ENCODE measurements at places on chromosomes 6 and 20.

GRCh38 chr20:30593572-30593971, 663.9 kb upstream of the DEFB115 start:
- no peak for DNase-seq

GRCh38 chr20:13028673-13029072, 19.9 kb downstream of the SPTLC3 start:
- DNase-seq, result no peak

DNA sequence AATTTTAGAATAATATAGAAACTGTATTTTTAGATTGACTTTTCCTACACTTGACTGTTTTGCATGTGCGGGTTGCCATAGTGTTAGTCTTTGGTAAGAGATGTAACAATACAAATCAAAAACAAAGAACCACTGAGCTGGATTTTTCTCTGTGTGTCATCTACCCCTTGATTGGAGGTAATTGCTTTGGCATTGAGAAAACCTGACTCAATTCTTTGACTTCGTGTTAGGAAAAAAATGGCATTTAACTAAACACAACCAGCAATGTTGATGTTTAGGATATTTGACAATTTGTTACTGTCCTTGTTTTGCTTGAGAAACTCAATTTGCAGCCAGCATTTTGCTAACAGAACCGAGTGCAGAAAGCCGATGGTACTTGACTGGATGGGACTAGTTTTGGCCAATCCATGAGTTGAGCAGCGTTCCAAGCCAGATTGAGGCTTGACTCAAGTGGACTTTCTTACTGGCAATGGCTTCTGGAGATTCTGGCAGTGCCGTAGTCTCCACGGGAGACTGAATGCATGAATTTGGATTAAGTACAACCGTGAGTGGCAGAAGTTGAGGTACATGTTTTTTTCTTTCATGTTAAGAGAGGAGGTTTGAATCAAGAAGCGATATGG, 17.1 kb downstream of the TPBG start:
- no peak for DNase-seq

DNA sequence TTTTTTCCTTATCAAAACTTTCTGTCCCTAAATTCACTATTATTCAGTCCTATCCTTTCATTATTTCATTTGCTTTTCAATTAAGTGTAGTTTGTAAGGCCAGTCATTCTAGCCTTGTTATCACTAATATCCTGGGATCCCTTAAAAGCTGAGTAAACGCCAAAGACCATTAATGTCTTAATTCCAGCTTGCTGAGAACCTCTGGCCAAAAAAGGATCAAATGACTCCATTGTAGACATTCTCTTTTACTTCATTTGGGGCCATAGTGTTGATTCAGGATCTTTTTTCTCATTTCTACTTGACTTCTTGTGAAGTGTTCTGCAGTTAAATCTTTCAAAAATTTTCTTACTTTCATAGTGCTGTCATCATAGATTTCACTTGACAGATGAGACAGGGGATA, 379.7 kb downstream of the LAMA2 start:
- no peak for DNase-seq

DNA sequence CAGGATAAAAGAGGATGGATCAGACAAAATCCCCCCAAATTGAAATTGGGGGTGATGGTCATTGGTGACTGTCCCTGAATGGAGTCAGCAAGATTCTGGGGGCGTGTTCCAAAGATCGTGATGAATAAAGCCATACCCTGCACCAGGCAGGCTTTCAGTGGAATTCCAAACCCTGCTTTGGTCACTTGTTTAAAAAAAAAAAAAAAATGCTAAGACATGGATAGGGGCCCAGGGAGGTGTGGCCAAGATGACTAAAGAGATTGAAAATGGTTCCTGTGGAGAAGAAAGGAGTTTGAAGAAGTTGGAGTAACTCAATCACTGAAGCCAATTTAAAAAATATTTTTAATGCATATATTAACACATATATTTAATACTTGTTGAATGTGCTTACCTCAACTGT, 161.4 kb upstream of the KCNG1 start:
- no peak for DNase-seq

DNA sequence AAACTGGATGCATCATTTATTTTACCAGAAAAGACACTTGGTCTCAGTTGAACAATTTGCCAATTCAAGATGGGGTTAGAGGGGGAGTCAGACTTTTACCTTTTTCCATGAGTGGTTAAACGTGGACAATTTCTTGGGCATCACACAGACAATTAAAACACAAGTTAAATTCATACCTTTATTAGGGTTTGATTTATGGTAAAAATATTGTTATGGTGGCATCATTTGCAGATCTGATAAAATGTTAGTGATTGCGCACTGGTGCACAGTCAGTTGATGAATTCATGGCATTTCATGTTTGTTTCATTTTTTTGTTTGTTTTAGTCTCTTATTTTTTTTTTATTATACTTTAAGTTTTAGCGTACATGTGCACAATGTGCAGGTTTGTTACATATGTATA, 399.9 kb downstream of the DOK5 start:
- DNase-seq, result no peak

DNA sequence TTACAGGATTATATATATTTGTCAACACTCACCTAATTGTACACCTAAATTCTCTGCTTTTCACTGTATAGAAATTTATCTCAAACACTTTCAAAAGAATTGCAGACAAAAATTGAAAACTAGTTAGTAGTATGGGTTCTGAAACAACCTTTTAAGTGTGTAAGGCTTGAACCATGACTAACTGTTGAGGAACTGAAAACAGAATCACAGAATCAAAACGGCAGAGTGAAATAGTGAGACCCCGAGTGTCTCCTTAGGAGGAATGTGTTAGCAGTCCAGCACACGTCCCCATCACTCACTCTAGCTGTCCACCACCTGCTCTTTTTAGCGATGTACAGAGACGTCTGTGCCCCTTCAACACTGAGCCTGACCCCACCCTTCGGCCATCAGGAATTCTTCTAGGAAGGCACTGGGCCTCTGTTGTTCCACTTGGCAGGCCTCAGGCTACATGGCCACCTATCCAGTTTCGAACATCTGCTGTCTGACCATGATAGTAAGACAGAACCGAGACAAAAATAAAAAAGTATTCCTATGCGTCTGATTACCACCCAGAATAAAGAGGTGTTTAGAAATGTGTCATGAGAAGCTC, 227.4 kb downstream of the C6orf118 start:
- no peak for DNase-seq

- DNase-seq, result no peak
These were observed 12.1 kb downstream of the DEF6 start for GRCh38 chr6:35309611-35310264.

- no peak for DNase-seq
These were observed 433.1 kb upstream of the PLCB4 start for GRCh38 chr20:8635837-8636236.

DNA sequence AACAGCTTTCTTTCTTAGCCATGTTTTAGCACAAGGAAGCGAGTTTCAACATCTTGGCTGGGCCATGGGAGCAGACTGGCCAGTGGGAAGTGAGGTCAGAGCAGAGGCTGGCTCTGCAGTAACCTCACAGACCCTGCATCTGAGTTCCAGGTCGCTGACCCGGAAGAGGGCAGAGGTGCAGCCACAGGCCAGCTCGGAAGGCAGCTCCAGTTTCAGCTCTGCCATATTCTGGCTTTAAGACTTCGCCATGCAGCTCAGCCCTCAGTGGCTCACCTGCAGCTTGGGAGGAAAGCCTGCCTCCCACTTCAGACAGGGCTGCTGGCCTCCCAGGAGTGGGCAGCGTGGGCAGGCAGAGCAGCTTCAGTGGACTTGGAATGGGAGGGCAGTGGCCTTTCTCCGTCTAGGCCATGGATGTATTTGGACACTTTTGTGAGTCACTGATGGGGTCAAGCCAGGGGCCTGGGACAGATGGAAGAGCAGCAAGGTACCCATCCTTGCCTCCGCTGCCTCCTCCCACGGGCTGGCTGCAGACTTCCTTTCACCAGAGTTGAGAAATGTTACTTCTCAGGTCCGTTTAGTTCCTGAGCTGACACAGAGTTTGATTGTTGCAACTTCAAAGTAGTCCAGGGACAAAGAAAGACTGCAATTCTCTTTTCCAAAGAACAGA, 18.5 kb downstream of the CST8 start:
- DNase-seq, result no peak

- no peak for DNase-seq
These were observed 4.3 kb upstream of the SGK1 start for GRCh38 chr6:134322216-134322615.

DNA sequence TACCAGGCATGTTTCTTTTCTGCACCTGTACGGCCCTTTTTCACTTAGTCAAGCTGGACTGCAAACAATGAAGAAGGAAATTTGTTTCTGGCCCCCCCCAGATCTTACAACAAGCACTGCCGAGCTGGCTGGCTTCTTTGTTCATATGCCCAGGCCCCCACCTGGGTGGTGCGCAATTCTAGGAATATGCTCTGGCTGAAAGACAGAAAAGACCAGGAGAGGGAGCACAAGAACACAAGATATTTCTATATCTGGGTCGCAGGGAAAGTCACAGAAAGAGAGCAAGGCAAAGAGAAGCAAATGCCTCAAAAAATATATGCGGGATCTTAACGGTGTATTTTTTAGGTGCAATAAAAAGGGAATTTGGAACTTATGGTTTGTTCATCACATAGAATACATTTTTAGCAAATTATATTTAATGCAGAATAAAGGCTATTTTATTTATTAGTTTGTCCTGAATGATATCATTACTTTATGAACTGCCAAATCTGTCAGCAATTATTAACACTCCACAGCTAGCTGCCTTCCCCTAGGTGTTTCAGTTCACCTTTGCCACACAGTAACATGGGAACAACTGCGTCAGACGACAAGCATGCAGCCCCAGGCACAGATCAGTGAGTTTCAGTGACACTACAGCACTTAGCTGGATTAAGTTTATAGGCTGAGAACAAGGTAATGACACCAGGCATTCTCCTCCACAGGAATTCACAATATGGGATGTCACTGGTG, 76.5 kb downstream of the GJA10 start:
- no peak for DNase-seq

DNA sequence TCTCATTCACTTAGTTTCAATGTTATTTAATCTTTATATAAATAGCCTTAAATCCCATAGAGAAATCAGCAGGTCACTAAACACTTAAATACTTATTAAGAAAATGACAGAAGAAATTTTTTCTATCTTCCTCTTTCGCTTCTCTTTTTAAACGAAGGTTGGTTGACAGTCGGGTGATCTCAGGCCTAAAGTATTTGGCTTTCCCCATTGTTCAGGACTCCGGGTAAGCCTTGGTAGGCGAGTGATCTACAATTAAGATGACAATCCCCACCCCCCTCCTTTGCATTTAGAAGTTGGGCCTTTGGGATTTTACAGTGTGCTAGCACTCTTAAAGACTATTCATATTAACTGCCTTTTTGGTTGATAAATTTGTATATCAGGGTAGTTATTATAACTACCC, 19.7 kb upstream of the UTRN start:
- DNase-seq, result no peak

GRCh38 chr20:19661717-19662636, 96.1 kb upstream of the RIN2 start:
- DNase-seq, result peak; percentile 46

GRCh38 chr20:46683011-46683667, 6.1 kb downstream of the TP53RK start:
- DNase-seq, result no peak

DNA sequence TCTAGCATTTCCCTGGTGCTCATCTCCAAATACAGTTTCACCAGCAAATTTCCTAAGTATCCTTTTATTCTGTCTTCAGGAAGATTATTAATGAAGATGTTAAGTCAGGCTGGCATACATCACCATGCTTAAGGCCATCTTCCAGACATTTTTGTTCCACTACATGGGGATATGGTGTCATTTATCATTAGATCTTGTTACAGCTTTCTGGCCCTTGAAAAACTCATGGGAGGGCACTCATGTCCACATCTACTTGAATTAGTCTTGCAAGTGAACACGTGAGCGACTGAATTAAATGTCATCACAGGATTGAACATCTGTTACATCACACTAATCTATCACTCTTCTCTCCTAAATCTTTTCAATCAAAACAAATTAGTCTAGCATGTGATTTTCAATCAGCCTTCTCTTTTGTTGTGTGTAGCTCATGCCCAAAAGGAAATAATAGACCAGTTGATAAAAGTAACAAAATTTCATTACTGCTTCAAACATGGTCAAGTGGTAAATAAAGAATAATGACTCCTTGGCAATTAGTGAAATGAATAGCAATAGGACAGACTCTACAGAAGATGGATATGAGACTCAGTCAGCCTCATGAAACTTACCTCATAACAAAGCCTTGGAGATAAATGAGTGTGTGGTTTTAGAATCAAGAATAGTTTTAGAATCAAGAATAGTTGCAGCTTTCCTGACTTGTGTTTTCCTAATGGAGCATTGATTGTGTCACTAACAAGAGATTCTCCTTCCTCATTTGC, 80.5 kb downstream of the MTFR2 start:
- no peak for DNase-seq

- DNase-seq, result peak; percentile 82
These were observed 135.6 kb upstream of the PTPRK start for GRCh38 chr6:128655978-128656498.

- DNase-seq, result no peak
These were observed 97.3 kb upstream of the CHD6 start for GRCh38 chr20:41715526-41715925.

GRCh38 chr6:163412341-163412740, 2.2 kb upstream of the QKI start:
- no peak for DNase-seq

- no peak for DNase-seq
These were observed 6.8 kb upstream of the MICA start for GRCh38 chr6:31396422-31397152.

GRCh38 chr6:47256361-47256760, 53.3 kb downstream of the TNFRSF21 start:
- DNase-seq, result no peak

DNA sequence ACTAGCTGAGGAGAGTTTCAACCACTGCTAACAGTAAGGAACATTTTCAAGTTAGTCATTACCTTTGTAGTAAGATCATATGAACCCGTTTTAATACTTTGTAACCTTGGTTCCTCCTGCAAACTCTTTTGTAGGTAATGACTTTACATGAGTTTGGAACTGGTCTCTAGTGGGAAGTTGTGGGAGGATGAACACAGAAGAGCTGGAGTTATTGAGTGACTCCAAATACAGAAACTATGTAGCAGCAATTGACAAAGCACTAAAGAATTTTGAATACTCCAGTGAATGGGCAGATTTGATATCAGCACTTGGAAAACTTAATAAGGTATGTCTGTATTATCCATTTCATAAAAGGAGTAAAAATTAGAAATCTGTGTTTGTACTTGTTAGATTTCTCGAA, 29.3 kb downstream of the DOP1A start:
- DNase-seq, result peak; percentile 17

- no peak for DNase-seq
These were observed 71.4 kb downstream of the AKAP7 start for GRCh38 chr6:131206463-131207251.

Data from non-pigmented ciliary epithelial cell (primary cell).